ENCODE measurements at places on chromosomes 1 and 21. TPM values are rescaled to one million over a fixed set of nuclear protein-coding genes. Genes with fewer than 3 reads are reported as not detected.

The NECTIN4 gene
- total RNA-seq: not detected

DNA sequence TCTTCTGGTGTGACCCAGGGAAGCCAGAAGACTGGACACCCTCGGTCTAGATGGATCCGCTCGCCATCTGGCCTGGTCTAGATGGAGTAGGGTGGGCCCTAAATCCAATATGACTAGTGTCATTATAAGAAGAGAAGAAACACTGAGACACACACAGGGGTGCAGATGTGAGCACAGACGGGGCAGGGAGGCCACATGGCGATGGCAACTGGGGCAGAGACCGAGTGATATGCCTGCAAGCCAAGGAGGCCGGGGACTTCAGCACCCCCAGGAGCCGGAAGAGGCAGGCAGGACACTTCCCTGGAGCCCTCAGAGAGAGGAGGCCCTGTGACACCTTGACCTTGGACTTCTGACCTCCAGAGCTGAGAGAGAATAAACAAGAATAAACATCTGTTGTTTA lies 5.6 kb upstream of the TFF3 start:
- H3K27me3 ChIP-seq: no peaks in the 10 kb centered on the region
- no peak overlapping the region for H3K27ac ChIP-seq
- no peaks in the 10 kb centered on the region for H3K4me1 ChIP-seq
- no peak for DNase-seq
- H3K4me3 ChIP-seq: no peak overlapping the region

The AMY2A gene
- 0.74 TPM for total RNA-seq

The NBPF10 gene
- total RNA-seq: 0.69 TPM

- H3K4me1 ChIP-seq: no peaks in the 10 kb centered on the region
- H3K4me3 ChIP-seq: no peak overlapping the region
- H3K27me3 ChIP-seq: no peaks in the 10 kb centered on the region
These were observed 346.9 kb upstream of the DAB1 start for GRCh38 chr1:57770772-57771171.

GRCh38 chr1:227255086-227255732 lies 63.1 kb downstream of the CDC42BPA start:
- H3K4me1 ChIP-seq: no peaks in the 10 kb centered on the region
- H3K4me3 ChIP-seq: no peak overlapping the region
- DNase-seq: no peak
- no peaks in the 10 kb centered on the region for H3K36me3 ChIP-seq
- no peak overlapping the region for H3K27ac ChIP-seq
- H3K27me3 ChIP-seq: no peaks in the 10 kb centered on the region

The MFSD2A gene
- 0.47 TPM for total RNA-seq

DNA sequence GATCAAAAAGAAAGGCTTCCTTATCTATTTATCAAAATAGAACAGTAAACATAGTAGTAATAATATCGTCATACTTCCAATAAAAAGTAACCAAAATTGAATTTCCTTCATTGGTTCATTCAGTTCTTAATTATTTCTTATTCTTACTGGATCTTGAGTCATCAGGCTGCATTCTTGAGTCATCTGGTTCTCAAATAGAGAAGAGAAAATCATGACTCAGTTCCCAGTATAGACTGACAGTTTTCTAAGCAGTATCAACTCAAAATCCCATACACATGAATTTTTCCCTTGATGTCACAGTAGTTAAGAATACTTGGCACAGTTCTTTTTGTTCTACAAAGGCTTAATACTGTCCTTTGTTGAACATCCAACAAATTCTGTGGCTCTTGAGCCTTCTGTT lies 626.9 kb upstream of the ADGRL4 start:
- H3K27ac ChIP-seq: no peak overlapping the region
- H3K4me1 ChIP-seq: no peaks in the 10 kb centered on the region
- DNase-seq: no peak
- no peak overlapping the region for H3K4me3 ChIP-seq
- H3K27me3 ChIP-seq: no peaks in the 10 kb centered on the region

- no peak overlapping the region for H3K4me3 ChIP-seq
- no peaks in the 10 kb centered on the region for H3K27me3 ChIP-seq
- DNase-seq: no peak
- no peak overlapping the region for H3K27ac ChIP-seq
These were observed 7.4 kb upstream of the NADK start for GRCh38 chr1:1785666-1786065.

The OR2T29 gene
- not detected for total RNA-seq

The RGS8 gene
- total RNA-seq: 1.2 TPM

The SPRR1A gene
- not detected for total RNA-seq

The STRIP1 gene
- 28.5 TPM for total RNA-seq

DNA sequence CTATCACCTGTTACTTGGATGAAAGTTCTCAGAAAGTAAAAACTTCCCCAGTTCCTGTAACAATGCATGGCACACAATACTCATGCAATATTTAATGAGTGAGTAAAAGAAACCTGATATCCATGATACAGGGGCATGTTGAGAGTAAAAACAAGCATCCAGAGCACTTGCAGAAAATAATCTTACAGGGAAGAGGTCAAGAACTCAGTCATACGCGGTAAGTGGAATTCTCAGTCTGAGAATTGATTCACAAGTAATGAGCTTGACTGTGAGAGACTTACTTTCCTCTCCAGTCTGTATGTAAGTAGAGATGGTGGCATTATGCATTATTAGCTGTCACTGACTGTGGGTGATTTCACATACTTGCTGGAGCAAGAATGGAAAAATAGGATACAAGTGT lies 976.9 kb downstream of the BRINP3 start:
- no peaks in the 10 kb centered on the region for H3K36me3 ChIP-seq
- H3K4me1 ChIP-seq: no peaks in the 10 kb centered on the region
- H3K4me3 ChIP-seq: no peak overlapping the region
